Choroid plexus epithelial cell (primary cell): ENCODE measurements at places on chromosomes 4 and X.

- peak; percentile 17 for DNase-seq
These were observed at the start of gene SLC4A4 for GRCh38 chr4:71338846-71339593. Gene SLC4A4 (plus strand): TSS chr4:71339020.

DNA sequence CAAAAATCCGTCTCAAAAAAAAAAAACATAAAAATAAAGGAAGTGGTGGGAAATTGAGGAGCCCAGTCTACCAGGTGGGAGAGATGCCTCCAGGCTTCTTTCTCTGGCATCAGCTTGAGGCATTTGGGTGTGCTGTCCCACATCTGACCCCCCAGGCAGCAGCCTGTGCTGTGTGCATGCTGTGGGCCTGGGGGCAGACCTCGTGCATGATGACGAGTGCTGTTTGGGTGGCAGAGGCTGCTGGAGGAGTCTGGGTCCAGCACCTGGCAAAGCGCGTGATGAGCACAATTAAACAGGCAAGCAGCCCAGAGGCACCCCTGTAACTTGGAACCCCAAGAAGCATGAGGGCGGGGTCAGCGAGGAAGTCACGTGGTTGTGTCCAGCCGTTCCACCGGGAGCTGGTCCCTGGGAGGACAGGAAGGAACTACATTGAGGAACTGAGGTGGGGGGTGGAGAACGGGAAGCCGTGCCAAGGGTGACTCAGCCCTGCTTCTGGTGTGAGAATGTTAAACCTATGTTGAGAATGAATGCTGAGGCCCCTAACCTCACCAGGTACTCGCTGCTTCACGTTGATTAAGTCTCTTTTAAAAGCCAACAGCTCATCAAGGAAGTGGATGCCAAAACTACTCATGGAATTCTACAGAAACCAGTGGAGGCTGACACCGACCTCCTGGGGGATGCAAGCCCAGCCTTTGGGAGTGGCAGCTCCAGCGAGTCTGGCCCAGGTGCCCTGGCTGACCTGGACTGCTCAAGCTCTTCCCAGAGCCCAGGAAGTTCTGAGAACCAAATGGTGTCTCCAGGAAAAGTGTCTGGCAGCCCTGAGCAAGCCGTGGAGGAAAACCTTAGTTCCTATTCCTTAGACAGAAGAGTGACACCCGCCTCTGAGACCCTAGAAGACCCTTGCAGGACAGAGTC lies 6.1 kb downstream of the TACC3 start:
- DNase-seq: peak; percentile 81

- no peak for DNase-seq
These were observed 52.5 kb downstream of the SORCS2 start for GRCh38 chr4:7244751-7245320.

DNA sequence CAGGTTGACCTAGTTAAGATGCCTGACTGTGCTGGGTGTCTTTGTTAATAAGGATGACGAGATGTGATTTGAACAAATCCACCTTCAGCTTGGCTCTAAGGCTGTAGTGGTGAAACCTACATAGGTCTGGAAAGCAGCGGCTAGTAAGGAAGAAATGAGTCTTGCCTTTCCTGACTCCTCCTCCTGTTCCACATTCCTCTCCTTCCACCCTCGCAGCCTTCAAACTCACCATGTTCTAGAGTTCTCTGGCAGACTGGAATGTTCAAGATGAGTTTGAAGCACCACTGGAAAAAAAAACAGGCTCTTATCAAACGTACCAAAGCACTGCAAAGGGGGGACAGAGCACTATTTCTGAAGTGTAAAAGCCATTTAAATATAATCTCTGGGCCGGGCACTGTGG lies 395.4 kb downstream of the BMPR1B start:
- peak; percentile 46 for DNase-seq

DNA sequence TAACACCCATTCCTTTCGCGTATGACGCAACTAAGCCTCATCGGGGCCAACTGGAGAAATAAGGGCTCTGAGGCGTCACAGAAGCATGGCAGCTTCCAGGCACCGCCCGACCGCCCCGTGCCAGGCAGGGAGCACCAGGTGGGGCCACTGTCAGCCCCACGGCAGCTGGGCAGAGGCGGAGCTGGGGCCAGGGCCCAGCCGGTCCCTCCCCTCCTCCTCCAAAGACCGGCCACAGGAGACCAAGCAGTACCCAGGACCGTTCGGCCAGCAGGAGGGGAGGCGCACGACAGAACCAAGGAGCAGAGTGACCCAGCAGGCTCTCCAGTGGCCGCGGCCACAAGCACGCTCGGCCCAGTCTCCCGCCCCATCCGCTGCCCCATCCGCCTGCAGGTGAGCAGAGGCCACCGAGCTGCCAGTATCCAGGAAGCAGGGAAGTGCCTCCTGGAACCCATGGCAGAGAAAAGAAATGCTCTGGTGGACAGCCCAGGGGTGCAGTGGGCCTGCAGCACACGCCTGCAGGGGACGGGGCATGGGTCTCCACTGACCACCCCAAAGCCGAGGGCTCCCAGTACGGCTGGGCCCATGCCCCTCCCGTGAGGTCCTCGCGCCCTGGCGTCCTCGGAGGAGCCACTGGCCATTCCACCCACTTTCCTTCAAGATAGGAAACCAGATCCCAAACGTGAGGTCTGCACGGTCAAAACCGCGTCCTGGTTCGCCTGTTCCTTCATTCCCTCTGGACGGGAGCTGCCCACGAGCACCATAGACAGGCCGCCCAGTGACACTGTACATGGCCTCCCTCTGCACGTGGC lies 9.6 kb downstream of the CTBP1 start:
- no peak for DNase-seq

- DNase-seq: no peak
These were observed 555 bp upstream of the SPP1 start for GRCh38 chr4:87974856-87975462.

- no peak for DNase-seq
These were observed 45.3 kb upstream of the CDKN2AIP start for GRCh38 chr4:183399126-183399522.

DNA sequence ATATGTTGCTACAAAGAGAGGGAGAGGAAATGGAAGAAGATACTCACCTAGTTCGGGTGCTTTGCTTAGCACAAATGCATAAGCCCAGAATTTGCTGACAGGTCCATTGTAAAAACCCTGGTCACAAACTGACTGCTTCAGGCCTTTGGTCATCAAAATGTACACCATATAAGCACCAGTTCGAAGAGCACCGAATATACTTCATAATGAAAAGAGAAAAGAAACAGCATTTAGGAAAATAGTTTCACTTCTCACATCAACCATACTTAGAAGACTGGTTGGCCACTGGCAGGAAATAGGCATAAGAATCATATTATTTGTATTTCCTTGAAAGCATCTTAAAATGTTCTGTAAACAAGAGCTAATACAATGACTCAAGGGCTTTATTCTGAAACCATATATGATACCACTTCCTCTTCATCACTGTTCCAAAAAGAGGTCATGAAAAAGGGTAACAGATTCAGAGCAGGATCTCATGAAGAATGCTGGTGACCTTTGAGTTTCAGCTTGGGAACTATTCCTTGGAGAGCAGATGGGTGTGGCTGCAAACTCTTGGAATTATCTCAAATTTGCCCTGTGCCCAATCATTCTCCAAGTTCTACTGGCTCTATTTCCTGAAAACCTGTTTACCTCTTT lies 138.7 kb downstream of the ELOVL6 start:
- peak; percentile 26 for DNase-seq

GRCh38 chr4:54913751-54914526 lies 211.5 kb downstream of the KDR start:
- no peak for DNase-seq

GRCh38 chr4:188606635-188607034 lies 467.4 kb downstream of the TRIML1 start:
- DNase-seq: no peak

- no peak for DNase-seq
These were observed 121.2 kb downstream of the TBCK start for GRCh38 chr4:106194801-106195200.

- no peak for DNase-seq
These were observed 112.2 kb downstream of the AGTR2 start for GRCh38 chrX:116282751-116283150.

GRCh38 chr4:138334346-138335016 lies 92.3 kb upstream of the SLC7A11 start:
- DNase-seq: no peak

DNA sequence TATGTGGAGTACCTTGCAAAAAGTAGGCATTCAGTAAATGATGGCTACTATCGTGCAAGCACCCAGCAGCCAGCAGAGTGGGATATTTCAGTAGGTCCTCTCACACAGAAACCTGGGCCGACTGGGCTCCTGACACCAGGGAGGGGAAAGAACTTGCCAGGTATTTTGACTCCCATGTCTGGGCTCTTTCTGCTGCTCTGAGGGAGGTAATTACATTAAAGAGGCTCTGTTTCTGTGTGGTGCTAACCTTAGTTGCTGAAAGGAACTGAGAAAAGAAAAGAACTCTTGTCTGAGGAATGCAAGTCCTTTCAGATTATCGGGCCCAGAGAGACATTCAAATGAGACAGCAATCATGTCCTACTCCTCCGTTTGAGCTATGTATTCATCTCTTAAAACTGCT lies 175.8 kb upstream of the MTMR8 start:
- DNase-seq: no peak

DNA sequence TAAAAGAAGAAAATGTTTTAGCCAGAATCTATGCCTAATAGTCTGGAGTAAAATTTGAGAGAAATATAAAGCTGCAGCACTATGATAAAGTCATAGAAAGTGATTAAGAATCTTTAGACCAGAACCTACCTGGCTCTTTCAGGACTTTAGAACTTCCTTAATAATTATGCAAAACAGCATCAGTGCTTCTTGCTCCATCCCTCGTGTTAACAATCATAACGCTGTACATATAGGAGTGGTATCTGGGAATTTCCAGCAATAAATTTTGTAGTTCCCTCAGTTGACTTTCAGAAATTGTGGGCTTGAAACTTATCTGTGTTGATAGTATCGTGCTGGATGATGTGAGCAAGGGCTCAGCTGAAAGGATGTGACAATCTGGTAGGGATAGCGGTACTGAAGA lies 102.1 kb upstream of the RASGEF1B start:
- no peak for DNase-seq

DNA sequence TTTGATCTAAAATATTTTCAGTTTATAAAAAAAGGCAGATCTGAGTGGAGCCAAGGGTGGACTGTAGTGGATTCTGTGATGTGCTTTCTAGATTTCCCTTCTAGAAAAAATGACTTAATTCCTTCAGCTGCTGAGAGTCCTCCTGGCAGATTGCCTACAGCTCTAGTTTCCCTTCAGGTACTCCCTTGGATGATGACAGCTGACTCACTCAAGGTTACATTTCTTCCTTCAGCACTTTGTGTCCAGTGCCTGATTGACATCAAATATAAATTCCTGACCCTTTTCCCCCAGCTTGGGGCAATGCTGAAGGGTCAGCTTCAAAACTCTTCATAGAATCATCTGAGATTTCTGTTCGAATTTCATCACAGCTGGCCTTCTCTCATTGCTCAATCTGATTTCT lies 161.7 kb downstream of the EMCN start:
- peak; percentile 94 for DNase-seq

DNA sequence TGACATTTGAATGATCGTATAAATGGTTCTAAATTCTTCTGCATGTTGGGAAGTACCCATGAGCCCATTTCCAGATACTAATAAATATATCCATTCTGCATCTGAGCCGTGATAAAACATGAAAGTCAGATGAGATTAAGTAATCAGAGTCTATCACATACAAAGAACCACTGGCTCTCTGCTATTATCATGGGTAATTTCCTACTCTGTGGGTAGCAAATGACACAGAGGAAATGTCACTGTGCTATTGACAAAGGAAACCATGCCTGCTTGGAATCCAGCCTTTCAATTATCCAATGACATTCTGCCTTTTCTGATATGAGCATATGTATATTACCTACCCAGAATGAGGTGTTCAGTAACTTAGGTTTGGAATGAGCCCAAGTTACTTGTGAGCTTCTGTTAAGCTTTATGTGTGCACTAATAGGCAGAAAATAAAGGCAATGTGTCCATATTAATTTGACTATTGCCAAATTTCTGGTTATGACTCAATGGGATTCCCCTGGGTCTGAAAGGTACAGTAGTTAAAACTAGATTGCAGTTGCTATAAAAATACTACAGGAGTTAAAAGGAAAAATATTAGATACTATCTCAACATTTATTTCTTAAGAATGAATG lies 238.7 kb upstream of the KCNIP4 start:
- DNase-seq: no peak

DNA sequence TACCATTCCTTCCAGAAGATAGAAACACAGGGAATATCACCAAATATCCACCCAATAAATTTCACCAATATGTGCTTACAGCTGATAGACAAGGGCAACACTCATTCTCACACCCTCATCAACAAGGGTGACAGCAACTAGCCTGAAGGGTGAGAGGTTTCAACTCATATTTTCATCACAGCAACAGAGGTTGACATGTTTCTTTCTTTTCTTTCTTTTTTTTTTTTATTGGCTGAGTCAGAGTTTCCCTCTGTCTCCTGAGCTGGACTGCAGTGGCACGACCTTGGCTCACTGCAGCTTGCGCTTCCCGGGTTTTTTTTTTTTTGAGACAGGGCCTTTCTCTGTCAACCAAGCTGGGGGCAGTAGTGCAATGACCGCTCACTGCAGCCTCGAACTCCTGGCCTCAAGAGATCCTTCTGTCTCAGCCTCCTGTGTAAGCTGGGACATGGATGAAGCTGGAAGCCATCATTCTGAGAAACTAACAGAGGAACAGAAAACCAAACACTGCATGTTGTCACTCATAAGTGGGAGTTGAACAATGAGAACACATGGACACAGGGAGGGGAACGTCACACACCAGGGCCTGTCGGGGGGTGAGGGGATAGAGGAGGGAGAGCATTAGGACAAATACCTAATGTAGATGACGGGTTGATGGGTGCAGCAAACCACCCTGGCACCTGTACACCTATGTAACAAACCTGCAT lies 27.5 kb upstream of the ASMTL start:
- DNase-seq: no peak

DNA sequence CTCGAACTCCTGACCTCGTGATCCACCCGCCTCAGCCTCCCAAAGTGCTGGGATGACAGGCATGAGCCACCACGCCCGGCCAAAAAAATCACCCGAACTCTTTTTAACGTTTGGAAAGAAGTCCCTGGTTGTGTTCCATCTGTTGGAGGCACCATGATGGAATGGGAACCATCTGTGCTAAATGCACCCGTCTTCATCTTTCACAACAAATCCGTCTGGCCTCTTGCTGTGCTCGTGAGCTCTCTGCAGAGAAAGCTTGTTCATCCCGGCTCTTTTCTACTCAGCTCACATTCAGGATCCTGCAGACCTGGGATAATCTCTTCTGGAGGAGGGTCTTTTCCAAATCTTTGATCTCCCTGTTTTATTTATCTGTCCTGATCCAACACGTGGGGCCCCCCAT lies 188.8 kb downstream of the CRLF2 start:
- no peak for DNase-seq

DNA sequence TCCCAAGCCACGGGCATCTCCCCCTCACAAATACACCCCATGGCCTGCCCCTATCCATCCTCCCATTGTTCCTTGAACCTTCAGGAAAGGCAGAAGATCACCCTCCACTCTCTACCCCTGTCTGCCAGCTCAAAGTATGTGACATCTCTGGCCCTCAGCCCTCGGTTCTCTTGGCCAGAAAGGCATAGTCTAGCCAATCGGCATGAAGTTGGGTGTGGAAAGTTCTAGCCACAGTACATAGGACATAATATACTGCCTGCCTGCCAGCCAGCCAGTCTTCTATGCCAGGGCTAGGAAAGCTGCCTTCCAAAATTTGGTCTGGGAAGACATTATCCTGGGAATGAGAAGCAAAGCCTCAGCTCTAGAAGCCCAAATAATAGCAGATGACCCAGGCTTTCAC lies 3.2 kb upstream of the PLP1 start:
- no peak for DNase-seq

GRCh38 chrX:71095981-71096759 lies 519 bp downstream of the FOXO4 start:
- DNase-seq: no peak
